ENCODE measurements at places on chromosomes 13 and 19. TPM values are rescaled to one million over a fixed set of nuclear protein-coding genes. Genes with fewer than 3 reads are reported as not detected.

Gene ZNF418
- 8.0 TPM for total RNA-seq

Gene ZNF90
- 0.92 TPM for total RNA-seq

Gene ADPRHL1
- 0.37 TPM for total RNA-seq

Gene MYBPC2
- not detected for total RNA-seq

Gene WASF3
- total RNA-seq = 9.5 TPM

Gene CAMSAP3
- total RNA-seq = not detected

Gene SCN1B
- 32.8 TPM for total RNA-seq
